Neural crest cell (in vitro differentiated cells): ENCODE measurements at places on chromosomes 7 and 10. TPM values are rescaled to one million over a fixed set of nuclear protein-coding genes. Genes with fewer than 3 reads are reported as not detected.

Gene CLRN3
- not detected in 2 replicates for total RNA-seq

Gene PLXNA4
- 21.7 and 22.9 TPM in 2 replicates for total RNA-seq

- DNase-seq: no peak
These were observed 248.5 kb upstream of the GRB10 start for GRCh38 chr7:51031216-51031615.

DNA sequence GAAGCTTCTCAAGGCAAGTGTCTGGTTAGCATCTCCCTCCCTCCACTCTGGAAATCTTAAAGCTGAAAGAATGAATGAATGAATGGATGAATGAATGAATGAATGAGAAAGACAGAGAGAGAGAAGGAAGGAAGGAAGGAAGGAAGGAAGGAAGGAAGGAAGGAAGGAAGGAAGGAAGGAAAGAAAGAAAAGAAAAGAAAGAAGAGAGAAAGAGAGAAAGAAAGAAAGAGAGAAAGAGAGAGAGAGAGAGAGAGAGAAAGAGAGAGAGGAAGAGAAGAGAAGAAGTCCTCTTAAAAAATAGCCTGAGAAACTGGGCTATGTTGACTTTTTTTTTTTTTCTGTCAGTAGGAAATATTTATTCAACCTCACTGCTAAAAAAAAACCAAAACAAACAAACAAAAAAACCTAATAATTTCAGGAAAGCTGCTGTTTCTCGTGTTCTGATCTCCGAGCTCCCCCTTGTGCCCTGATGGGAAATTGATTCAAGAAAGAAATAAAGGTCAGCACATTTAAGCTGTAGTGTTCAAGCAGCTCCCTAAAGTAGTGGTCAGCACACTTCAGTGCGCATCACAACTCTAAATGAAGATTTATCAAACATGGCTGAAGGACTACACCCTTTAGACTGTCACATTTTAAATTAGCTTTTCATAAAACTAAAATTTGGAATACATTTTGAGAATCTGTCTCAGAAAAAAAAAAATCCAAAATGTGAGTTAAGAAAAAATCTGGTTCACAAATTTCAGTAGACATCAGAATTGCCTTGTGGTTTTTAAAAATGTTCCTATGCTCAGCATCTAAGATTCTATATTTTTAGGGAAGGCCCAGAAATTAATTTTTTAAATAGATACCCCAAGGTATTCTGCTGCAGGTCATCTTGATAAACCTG is 154.3 kb downstream of the ELAPOR2 start:
- peak; percentile 29 for DNase-seq

GRCh38 chr10:119030421-119031250 is 1.1 kb downstream of the NANOS1 start:
- peak; percentile 51 for DNase-seq
